LHCN-M2 (cell line): ENCODE measurements at places on chromosomes 16 and 17. TPM values are rescaled to one million over a fixed set of nuclear protein-coding genes. Genes with fewer than 3 reads are reported as not detected.

Gene LRRC75A
- total RNA-seq = 0.06 and 0.38 TPM in 2 replicates

Gene PPP1R27
- total RNA-seq = 1.0 TPM in 1 of 2 replicates, not detected in the other

Gene TP53
- 34.8 and 35.5 TPM in 2 replicates for total RNA-seq

Gene NATD1
- total RNA-seq = 2.3 and 4.3 TPM in 2 replicates

Gene SLC9A5
- total RNA-seq = 0.98 and 1.3 TPM in 2 replicates

Gene CNTNAP1
- 7.1 and 9.0 TPM in 2 replicates for total RNA-seq

Gene KRT23
- total RNA-seq = not detected in 2 replicates
